ENCODE measurements at places on chromosomes 6 and 20.
A peak's percentile ranks its signal among the peaks of the same experiment; 100 is the strongest.

DNA sequence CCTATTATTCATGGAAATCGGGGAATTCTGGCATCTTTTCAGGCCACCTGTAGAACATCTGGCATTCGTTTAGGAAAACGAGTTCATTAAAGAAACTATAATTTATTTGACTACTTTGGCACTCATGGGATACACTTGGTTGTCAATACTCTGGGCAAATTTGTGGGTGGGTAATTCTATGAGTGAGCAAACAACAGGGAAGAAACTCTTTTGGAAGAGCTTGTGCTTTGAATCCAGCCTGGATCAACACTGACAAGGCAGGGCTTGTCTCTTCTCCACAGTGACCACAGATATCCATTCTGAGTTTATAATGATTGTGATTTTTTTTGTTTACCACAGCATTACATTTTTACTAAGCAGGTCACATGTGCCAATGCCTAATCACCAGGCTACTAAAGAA lies 394.7 kb downstream of the THBS2 start:
- no peak for DNase-seq

- DNase-seq: no peak
These were observed 1.1 kb downstream of the SYNJ2 start for GRCh38 chr6:157982563-157983405.

GRCh38 chr6:15401769-15402250 lies 155.9 kb downstream of the JARID2 start:
- no peak for DNase-seq

- peak; percentile 35 for DNase-seq
These were observed 2.4 kb downstream of the MARCKS start for GRCh38 chr6:113859349-113860180.

DNA sequence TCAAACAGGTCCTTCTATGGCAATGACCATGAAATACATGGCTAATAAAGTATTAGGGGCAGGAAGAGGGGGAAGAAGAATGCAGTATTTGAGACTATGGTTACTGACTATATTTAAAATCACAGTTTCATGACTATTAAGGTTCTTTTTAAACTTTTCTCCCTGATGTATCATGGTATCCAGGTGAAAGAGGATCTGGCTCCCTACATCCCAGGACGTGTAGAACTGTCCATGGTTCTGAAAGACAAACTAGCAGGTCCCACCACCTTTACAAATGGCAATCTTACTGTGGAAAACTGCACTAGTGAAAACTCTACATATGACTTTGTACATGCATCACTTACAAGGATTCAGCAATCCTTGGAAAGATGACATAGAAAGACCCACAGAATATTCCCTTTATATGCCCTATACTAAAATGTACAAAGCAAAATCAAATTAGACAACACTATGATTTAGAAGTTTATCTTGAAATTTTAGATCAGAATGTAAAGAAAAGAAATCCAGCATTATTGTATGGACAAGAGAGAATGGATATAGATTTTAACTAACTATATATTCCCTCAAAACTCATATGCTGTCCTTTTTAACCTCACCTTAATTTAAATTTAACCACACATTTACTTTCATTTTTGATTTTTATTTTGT lies 33.5 kb downstream of the RPP21 start:
- DNase-seq: no peak

GRCh38 chr20:19073584-19074218 lies 138.7 kb upstream of the SLC24A3 start:
- DNase-seq: no peak

GRCh38 chr6:10205120-10205519 lies 209.8 kb downstream of the TFAP2A start:
- no peak for DNase-seq

All from heart left ventricle (tissue), 16 donors.